ENCODE measurements at places on chromosomes 1 and 21.
A peak's percentile ranks its signal among the peaks of the same experiment; 100 is the strongest.

DNA sequence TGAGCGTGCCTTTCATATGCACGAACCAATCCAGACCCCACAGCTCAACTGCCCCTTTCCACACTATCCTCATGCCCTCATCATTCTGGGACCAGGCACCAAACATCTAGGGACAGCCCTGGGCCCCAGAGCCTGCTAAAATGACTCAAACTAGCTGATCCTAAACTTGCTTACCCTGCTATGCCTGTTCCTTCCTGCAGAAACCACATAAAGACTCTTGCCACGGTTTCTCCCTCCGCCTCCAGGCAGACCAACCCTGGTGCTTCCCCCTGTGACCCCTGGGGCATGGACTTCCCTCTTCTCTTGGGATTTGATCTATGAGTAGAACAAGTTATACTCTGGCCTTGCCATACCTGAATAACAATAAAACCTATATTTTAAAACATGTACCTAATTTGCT is 138.0 kb upstream of the CD34 start:
- DNase-seq, result no peak

- no peak for DNase-seq
Measured at GRCh38 chr1:160459687-160460086, 59.3 kb downstream of the VANGL2 start.

- DNase-seq, result peak; percentile 18
Measured at GRCh38 chr1:232629250-232630046, 485 bp downstream of the SIPA1L2 start.

DNA sequence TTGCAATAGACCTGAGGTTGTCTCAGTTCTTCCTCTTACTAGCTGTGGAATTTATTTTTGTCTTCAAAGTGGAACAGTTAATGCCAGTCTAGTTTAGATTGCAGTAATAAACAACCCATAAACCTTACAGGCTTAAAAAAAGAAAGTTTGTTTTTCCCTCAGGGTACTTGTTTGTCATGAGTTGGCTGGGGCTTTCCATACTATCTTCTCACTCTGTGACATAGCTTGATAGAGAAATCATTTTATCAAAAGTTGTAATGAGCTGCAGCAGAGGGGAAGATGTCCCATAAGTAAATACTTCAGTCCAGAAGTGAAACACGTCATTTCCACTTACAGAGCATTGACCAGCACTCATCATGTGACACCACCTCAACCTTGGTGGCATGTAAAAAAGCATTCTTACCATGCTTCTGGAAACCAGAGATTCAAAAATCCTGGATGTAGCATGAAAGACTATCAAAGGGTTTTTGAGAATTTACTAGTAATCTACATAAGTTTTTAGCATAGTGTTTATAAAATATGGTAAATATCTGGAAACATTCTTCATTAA is 62.8 kb upstream of the COL11A1 start:
- no peak for DNase-seq

DNA sequence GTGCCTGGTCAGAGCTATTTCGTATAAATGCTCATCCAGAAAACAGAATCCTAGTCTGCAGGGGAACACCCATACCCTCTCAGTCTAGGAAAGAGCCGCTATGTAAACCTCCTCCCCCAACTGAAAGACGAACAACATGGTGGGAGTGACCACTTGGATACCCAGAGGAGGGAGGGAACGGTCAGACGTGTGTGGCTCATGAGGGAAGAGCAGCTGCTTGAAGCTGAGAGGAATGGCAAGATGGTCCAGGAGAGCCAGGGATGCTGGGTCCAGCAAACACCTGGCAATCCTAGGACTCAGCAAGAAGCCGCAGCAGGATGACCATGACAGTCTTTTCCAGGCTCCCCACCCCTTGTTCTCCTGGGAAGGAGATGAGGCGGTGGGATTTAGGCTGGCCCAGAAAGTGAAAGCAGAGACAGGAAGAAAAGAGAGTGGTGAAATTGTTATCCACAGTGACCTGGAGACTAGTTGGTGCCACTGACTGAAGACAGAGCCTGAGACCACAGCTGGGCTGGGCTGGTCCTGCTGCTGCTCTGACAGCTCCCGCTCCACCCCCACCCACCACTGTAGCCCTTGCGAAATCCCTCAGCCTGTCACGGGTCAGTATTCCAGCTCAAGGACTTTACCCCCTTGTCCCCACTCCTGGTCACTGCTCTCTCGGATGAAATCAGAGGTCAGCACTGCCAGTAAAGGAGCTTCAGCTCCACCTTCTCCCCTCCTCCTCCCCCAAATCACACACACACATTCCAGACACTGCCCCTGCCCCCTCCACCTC is 3.6 kb downstream of the CERS2 start:
- DNase-seq, result no peak

GRCh38 chr1:195745189-195746010 is 862.8 kb downstream of the KCNT2 start:
- no peak for DNase-seq

DNA sequence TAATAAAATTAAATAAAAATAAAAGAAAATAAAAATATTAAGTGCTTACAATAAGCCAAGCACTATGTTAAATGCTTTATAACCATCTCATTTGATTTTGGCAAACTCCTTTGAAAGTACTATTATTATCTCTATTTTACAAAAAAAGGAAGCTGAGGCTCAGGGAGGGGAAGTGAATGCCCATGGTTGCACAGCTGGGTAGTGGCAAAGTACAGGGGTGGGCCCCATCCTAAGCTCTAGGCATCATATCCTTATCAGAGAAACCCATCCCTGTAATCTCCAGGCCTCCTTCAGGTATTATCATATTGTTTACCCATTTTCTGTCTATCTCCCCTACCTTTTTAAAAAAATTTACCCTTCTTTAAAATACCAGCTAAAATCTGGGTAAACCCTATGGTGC is 2.3 kb upstream of the MED18 start:
- no peak for DNase-seq

GRCh38 chr1:22454476-22455056 is 2.9 kb downstream of the ZBTB40 start:
- no peak for DNase-seq
